ENCODE measurements at places on chromosomes 12 and 14. TPM values are rescaled to one million over a fixed set of nuclear protein-coding genes. Genes with fewer than 3 reads are reported as not detected.

Gene TMPRSS12
- total RNA-seq: not detected

Gene HOXC13
- total RNA-seq: not detected

DNA sequence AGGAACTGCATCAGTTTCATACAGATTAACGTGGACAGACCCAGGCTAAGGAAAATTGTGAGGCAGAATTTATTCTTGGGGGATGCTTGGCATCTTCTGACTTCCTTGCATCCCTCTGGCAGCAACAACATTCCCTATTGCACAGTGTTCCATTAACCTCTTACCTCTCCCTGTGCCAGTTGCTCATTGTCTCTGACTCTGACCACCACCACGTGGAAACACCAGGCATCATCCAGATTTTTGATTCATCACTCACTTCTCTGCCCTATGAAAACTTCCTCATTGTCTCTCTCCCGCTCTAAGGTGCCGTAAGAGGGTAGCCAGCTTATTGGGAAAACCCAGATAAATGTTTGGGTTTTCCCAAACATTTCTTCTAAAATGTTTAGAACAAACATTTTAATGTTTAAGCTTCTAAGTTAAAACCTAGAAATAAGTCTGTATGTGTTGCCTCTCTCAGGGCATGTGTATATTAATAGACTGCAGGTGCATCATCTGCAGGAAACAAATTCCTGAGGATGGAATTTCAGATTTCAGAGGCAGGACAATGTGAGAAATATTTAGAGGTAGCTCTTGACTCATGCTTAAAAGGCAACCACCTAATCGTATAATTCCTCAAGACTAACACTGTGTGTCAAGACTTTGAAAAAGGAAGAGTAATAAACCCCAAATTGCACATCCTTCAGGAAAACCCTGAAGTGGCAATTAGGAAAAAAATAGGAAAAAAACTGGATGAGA is 64.5 kb upstream of the SLC35F4 start:
- no peaks in the 10 kb centered on the region for H3K4me1 ChIP-seq
- H3K36me3 ChIP-seq: no peaks in the 10 kb centered on the region
- no peak overlapping the region for H3K4me3 ChIP-seq
- H3K27me3 ChIP-seq: no peaks in the 10 kb centered on the region
- DNase-seq: no peak

Gene C12orf50
- not detected for total RNA-seq

DNA sequence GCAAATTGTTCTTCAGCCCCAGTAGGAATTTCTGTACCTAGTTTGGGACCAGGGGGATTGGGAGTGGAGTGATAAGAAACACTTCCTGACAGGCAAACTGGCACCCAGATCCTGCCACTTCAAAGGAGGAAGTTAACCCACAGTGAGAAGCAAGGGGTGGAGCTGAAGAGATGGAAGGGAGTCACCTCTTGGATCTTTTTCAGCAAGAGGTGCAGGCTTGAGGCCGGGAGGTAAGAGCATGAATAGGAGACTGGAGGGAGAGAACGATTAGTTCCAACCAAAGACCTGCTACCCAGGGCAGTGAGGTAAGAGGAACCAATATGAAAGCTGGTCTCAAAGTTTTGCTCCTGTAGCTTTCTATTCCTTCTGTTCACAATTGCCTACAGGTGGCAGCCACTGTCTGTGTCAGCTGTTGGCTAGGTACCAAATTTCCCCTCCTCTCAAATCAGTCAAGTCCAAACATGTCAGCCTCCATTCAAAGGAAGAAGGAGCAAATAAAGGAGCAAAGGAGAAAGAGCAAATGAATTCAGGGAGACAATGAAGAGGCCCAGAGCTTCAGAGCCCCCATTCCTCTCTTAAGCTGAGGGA is 14.9 kb upstream of the TAC3 start:
- H3K4me1 ChIP-seq: no peaks in the 10 kb centered on the region
- H3K27ac ChIP-seq: no peak overlapping the region
- H3K4me3 ChIP-seq: no peak overlapping the region
- no peaks in the 10 kb centered on the region for H3K36me3 ChIP-seq
- peaks cover 64% of the 10 kb centered on the region for H3K27me3 ChIP-seq
